ENCODE measurements at places on chromosomes 16 and 17. TPM values are rescaled to one million over a fixed set of nuclear protein-coding genes. Genes with fewer than 3 reads are reported as not detected.

The GRAPL gene
- 1.2 TPM for polyA plus RNA-seq

The PIK3R6 gene
- polyA plus RNA-seq = 0.79 TPM

The TPSD1 gene
- 2.1 TPM for polyA plus RNA-seq

The SHBG gene
- polyA plus RNA-seq = 0.22 TPM

The DHRS7C gene
- polyA plus RNA-seq = 0.16 TPM

The SULT1A2 gene
- polyA plus RNA-seq = 1.3 TPM

The NPTX1 gene
- 2.3 TPM for polyA plus RNA-seq

The CCDC144A gene
- 1.3 TPM for polyA plus RNA-seq

The PIPOX gene
- 4.6 TPM for polyA plus RNA-seq

The CACNG3 gene
- polyA plus RNA-seq = not detected

The CCL2 gene
- 46.2 TPM for polyA plus RNA-seq

The TMEM88 gene
- polyA plus RNA-seq = 37.0 TPM

The TMEM186 gene
- 10.6 TPM for polyA plus RNA-seq

The KRTAP3-1 gene
- not detected for polyA plus RNA-seq

The EME2 gene
- polyA plus RNA-seq = 6.3 TPM
